ENCODE measurements at places on chromosomes 7 and 10.

GRCh38 chr7:107966711-107967110, 36.2 kb downstream of the LAMB1 start:
- peak; percentile 55 for DNase-seq

GRCh38 chr10:15325944-15326284, 45.2 kb downstream of the FAM171A1 start:
- no peak for DNase-seq

GRCh38 chr7:1810521-1810920, 140.4 kb downstream of the ELFN1 start:
- no peak for DNase-seq

GRCh38 chr10:44640429-44640828, 255.5 kb upstream of the CXCL12 start:
- DNase-seq, result no peak

GRCh38 chr7:155804431-155804831, 7.8 kb downstream of the SHH start:
- no peak for DNase-seq

GRCh38 chr7:70698219-70698832, 433.6 kb upstream of the GALNT17 start:
- DNase-seq, result no peak

- no peak for DNase-seq
Observed at GRCh38 chr7:91668217-91668616, 212.3 kb downstream of the MTERF1 start.

DNA sequence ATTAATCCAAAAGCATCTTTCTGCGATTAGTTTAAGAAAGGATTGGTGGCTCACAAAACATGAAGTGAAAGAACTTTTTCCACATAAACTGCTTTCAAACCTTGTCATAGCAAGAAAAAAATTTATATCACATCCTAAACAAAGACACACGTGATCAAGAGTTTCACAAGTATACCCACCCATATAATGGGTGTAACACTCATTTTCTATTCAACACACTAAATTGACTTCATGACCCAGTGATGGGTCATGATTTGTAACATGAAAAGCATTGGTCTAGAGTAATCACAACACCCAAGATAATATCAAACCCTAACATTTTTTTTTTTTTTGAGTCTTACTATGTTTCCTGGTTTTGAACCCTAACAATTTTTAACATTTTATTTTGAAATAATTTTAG, 17.6 kb downstream of the PMPCB start:
- no peak for DNase-seq
